ENCODE measurements at places on chromosomes 7 and 10.
A peak's percentile ranks its signal among the peaks of the same experiment; 100 is the strongest.

GRCh38 chr7:54946764-54947163, 72.1 kb upstream of the EGFR start:
- no peak for DNase-seq

DNA sequence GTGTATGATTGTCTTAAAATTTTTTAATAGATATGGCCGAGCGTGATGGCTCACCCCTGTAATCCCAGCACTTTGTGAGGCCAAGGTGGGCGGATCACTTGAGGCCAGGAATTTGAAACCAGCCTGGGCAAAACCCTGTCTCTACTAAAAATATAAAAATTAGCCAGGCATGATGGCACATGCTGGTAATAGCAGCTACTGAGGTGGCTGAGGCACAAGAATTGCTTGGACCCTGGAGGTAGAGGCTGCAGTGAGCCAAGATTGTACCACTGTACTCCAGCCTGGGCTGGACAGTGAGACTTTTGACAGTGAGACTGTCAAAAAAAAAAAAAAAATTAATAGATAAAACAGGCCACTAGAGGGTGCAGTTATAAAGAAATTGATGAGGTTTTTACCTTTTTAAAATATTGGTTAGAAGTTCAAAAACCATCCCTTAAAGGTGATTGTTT, 20.5 kb downstream of the NOM1 start:
- DNase-seq: peak; percentile 65

DNA sequence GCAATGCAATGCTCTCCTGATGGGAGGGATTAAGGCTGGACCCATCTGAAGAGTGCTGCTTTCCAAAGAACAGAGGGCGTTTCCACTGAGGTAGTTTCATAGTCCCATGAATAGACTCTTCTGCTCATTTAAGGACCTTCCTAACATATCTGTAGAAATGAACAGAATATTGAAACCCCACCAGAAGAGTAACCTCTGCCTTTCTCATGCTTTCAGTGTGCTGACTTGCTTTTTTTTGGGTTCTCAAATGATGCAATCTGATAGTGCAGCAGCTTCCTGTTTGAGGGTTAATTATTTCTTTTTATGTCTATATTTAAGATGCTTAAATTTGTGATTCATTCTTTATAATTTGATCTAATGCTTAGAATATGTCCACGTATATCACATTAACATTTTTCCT, 82.2 kb downstream of the GATA3 start:
- DNase-seq: no peak

DNA sequence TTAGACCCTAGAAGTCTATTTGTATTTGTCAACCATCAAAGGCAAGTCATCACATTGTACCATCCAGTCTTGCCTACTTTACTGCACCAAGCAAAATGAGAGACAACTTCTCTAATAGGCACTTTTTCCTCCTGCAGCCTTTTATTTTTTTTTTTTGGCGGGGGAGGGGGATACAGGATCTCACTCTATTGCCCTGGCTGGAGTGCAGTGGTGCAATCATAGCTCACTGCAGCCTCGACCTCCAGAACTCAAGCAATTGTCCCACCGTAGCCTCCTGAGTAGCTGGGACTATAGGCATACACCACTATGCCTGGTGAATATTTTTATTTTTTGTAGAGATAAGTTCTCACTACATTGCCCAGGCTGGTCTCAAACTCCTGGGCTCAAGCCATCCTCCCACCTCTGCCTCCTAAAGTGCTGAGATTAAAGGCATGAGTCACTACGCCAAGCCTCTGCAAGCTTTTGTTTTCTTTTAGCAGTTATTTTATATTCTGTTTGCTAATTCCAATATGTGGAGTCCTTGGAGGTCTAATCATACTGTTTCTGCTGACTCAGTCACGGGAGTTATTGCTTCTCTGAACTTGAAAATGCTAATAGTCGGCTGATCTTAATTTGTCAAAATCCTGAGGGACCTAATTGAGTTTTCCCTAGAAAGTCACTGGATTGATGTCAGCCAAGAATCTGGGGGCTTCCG, 14.2 kb downstream of the KPNA7 start:
- DNase-seq: peak; percentile 18

- DNase-seq: no peak
These were observed 115.1 kb downstream of the GNAI1 start for GRCh38 chr7:80249619-80250295.

- DNase-seq: no peak
These were observed 75.7 kb downstream of the CDH23 start for GRCh38 chr10:71472466-71472865.

DNA sequence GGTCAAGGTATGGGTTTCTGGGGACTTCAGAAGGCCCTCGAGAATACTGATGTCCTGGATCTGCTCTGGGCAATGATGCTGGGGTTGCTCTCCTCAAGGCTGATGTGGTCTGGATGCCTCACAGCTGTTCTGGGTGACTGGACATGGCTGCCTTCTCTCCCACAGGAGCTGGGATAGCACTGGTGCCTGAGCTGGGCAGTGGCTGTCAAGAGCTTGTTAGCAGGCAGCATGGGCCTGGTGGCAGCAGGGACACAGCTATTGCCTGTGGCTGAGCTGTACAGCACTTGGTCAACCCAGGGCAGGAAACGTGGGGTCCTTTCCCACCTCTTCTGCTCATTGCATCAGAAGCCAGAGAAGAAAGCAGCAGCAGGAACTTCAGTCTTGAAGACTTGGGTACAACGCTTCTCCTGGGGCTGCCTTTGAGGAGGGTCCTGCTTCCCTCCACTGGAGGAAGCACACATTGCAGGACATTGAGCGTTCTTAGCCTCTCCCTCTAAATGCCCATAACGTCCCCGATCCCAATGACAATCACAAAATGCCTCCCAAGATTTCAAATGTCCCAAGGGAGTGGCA, 13.0 kb downstream of the ADCYAP1R1 start:
- DNase-seq: no peak

- DNase-seq: no peak
These were observed 77.7 kb upstream of the FAM3C start for GRCh38 chr7:121473645-121474300.

DNA sequence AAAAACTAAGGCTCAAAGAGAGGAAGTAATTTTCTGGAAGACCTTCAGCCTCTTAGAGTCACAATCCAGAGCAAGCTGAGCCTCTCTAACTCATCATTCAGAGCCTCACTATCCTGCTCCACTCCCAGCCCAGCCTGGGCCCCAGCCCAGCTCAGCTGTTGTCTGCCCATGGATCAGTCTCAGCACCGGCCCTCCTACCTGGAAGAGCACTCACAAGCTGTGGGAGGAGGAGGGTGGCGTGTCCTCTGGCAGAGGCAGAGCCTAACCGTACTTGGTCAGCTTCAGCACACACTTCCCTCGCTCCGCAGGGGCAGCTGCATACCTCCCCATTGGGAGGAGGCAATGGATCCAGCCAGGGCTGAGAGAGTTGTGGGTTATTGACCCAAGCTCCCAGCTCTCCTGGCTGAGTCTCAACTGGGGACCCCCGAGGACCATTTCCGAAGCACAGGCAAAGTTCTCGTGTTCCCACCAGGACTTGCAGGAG, 66.7 kb upstream of the GPR26 start:
- DNase-seq: no peak

DNA sequence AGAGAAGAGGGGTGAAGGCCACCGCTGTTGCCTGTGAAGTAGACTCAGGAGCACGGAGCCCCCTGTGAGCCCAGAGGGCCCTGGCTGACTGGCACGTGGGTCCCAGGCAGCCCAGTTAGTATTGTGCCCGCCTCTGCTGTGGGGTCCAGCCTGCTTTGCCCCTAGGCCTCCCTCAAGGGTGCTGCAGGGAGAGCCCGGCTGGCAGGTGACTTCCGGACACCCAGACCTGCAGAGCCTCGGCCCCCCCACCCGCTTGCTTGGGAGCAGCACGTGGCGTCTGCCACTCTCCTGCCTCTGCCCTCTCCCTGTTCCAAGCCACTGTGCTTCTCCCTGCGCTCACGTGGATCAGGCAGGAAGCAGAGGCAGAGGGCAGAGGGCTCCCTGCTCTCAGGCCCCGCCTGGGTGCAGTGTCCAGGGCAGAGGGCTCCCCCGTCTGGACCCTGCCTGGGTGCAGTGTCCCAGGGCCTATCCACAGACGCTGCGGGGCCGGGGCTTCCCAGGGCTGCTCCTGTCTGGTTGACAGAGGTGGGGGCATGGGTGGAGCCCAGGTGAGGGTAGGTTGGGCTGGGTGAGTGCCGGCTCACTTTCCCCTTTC, 88.4 kb downstream of the DNAJB6 start:
- DNase-seq: no peak

DNA sequence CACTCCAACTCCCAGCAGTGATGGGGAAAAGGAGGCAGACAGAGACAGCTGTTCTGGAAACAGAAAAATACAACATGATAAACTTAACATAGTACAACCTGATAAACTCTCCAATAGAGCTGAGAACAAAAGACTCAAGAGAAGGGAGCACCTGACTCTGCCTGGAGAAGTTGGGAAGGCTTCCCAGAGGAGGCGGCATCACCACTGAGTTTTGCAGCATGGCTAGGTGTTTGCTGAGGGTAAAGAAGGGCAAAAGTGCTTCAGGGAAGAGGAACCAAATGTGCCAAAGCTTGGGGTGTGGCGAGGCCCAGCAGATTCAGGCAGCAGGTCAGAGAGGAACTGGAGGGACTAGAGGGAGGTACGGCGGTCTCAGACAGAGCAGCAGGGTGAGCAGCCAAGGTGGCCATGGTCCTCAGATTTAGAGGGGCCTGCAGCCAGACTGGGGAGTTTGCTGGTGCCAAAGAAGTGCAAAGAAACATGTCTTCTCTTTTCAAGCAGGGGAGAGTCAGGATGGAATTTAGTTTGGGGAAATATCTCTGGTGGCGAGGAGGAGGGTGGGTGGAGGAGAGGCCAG, 119.9 kb upstream of the BTBD16 start:
- DNase-seq: no peak

GRCh38 chr7:139767561-139767982, 10.2 kb downstream of the HIPK2 start:
- no peak for DNase-seq

GRCh38 chr10:13672548-13672947, 85.8 kb downstream of the PRPF18 start:
- no peak for DNase-seq

DNA sequence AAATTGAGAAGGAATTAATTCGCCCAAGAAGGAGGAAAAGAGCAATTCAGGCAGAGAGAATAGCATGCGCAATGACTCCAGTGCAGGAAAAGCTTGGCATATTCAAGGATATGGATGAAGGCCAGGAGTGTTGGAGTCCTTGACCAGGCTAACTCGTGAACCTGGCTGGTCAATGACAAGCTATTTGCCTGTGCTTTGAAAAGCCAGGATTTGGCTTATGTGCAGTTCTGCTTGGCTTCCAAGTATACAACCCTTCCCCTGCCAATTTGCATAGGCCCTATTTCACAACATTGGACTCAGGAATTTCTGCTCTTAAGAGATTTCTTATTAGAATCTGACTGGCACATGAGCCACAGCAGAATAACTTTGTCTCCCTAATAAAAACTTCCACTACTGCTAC, 72.3 kb upstream of the SP8 start:
- DNase-seq: peak; percentile 22

DNA sequence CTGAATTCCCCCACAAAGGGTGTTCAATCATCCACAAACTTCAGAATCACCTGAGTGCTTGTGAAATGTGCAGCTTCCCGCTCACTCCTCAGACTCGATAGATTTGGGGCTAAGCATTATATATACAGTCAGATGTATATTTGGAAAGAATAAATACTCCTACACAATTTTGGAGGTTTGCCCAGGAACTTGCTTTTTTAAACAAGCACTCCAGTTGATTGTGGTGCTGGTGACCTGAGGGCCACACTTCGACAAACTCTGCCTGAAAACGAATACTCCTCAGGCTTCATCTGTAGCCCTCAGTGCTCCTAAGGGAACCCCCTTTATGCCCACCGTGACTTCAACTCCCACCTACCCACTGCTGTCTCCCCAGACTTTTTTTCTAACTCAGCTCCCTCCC, 211.6 kb downstream of the INHBA start:
- DNase-seq: no peak

GRCh38 chr10:61784354-61785133, 117.0 kb upstream of the ARID5B start:
- DNase-seq: no peak

GRCh38 chr10:121322776-121323175, 275.5 kb downstream of the FGFR2 start:
- DNase-seq: peak; percentile 27

DNA sequence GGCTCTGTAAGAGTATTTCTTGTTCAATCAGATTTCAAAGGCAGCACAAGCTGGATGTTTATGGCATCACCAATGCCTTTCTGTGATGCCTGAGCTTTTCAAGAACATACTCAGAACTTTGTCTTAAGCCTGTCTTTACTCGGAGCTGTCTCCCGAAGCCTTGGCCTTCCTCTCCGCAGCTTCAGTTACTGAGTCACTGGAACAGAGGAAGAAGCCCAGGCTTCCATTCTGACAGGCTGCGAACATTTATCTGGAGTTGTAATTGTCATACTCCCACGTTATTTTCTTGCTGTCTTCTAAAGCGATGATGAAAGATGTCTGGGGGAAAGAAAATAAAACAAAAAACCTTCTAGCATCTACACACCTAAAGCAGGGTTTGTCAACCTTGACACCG, 43.9 kb downstream of the GRK5 start:
- DNase-seq: no peak

GRCh38 chr7:127655720-127656119, 3.7 kb downstream of the SND1 start:
- DNase-seq: no peak

GRCh38 chr7:21507627-21508343, 35.1 kb upstream of the DNAH11 start:
- peak; percentile 80 for DNase-seq

DNA sequence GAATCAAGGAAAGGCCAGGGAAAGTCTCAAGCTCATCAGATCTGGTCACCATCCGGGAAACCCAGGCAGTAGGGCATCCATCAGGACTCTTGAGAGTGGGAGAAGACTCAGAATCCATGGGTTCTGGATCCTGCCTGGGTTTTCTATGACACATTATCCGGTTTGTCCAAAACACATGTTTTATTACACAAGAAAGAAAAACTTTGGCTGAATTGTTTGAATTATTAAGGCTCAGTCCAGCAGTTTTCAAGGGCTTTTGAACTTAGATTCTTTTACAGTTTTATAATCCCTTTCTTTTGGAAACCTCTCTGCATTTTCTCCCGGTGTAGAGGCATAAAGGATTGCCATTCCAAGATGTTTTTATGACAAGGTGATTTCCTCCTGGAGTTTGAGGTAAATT, 528.5 kb upstream of the MGMT start:
- no peak for DNase-seq
